ENCODE measurements at places on chromosomes 6 and 20.

GRCh38 chr6:51464956-51465355 is 622.5 kb downstream of the PKHD1 start:
- no peak for DNase-seq

DNA sequence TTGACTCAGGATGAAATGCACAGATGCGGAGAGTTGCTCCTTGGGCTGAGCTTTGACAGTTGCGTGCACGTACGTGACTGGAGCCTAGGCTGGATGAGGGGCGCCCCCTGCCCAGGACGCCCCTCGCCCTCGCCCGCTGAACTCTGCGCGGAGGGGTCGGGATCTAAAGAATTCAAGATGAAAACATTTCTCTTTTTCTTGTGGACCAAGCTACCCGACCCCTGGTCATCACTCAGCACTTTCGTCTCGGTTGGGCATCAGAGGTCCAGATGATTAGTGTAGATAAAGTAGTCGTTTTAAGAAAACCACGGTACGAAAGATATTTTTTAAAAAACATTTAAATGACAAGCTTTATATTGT is 700 bp downstream of the DTD1 start:
- no peak for DNase-seq

DNA sequence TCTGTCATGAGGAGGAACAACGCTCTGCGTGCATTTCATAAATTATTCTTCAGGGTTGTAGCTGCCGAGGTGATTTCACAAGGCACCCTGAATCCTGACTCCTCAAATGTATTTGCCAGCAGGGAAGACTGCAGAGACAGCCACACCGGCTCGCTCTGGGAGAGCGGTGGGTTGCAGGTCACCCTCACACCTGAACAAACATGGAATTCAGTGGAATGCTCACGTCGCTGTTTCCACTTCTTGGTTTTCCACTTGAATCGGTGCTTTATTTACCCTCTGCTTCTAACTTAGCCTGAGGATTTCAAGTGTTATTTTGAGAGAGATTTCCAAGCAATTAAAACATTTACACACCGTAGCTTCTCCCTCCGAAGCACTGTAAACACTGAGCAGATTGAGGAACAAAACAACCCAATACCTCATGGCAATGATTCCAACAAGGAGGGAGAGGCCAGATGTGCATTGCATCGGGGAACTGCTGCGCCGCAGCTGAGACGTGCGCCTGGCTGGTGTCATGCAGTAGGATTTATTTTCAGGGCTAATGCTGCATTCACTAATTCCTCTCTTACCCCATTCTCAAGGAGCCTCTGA is 59.5 kb upstream of the GGTLC1 start:
- DNase-seq: no peak

DNA sequence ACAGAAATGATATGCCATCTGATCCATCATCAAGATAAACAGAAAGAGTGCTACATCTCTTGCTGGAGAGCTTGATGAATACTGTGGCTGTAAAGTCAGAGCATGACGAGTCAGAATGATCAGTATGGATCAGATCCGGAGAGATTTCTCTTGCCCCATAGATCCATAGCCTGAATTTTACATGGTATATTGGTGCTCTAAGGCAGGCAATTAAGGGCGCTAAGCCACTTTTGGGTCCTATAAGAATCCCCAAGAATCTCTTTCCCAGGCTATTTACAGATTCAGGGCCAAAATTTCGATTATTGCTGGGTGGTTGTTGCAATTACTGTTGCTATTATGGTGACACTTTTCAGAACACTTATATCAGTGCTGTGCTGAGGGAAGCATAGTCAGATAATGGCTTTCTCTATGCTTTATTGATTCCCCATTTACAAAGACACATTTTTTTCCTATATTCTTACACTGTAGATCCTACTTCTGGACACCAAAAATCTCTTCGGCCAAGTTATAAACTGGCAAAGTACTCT is 94.4 kb downstream of the ADGRB3 start:
- no peak for DNase-seq

DNA sequence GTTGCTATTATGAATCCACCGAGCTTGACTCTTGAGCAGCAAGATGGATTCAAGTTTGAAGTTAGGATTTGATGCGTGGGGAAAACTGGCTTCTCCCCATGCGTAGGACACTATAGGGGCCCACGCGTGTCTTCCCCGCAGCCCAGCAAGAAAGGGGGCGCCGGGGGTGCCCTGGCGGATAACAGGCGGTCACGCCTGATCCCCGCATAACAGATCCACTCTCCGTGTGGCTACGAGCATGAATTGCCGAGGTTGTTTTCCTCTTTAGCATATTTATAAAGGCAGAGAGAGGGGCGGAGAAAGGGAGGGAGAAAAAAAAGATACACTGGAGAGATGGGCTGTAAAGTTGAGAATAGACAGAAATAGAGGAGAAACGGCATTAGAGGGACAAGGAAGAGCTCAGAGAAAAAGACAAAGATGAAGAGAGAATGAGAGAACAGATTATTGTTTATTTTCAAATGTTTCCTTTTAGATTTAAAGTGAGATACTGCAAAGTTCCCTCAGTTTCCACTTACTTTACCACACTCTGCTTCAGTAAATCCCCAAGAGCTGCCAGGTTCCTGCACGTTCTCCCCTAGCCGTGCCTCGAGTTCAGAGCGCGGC is 32.0 kb downstream of the TFAP2A start:
- DNase-seq: no peak

GRCh38 chr20:36259177-36260061 is 23.1 kb downstream of the AAR2 start:
- no peak for DNase-seq

DNA sequence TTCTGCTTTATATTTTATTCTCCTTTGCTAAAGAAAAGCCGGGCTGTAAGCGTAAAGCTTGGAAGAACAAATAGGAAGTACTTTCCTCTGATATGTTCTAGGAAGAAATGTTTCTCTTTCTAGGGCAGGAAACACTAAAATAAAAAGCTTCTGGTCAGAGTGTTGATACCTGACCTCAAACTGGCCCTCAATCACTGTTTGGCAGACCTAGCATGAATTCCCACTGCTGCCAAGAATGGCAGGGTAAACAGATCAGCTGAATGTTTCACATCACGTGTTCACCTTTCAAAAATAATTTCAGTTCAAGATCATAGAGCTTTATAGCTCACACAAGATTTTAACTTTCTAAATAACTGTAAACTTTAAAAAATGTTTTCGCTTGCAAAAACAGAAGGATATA is 2.9 kb downstream of the MPC1 start:
- DNase-seq: no peak

- DNase-seq: no peak
These were observed 45.9 kb downstream of the EBF4 start for GRCh38 chr20:2738331-2739041.

GRCh38 chr6:166286839-166287271 is 21.3 kb downstream of the PRR18 start:
- no peak for DNase-seq

- DNase-seq: no peak
These were observed 71.8 kb upstream of the FBXO30 start for GRCh38 chr6:145886228-145886956.

DNA sequence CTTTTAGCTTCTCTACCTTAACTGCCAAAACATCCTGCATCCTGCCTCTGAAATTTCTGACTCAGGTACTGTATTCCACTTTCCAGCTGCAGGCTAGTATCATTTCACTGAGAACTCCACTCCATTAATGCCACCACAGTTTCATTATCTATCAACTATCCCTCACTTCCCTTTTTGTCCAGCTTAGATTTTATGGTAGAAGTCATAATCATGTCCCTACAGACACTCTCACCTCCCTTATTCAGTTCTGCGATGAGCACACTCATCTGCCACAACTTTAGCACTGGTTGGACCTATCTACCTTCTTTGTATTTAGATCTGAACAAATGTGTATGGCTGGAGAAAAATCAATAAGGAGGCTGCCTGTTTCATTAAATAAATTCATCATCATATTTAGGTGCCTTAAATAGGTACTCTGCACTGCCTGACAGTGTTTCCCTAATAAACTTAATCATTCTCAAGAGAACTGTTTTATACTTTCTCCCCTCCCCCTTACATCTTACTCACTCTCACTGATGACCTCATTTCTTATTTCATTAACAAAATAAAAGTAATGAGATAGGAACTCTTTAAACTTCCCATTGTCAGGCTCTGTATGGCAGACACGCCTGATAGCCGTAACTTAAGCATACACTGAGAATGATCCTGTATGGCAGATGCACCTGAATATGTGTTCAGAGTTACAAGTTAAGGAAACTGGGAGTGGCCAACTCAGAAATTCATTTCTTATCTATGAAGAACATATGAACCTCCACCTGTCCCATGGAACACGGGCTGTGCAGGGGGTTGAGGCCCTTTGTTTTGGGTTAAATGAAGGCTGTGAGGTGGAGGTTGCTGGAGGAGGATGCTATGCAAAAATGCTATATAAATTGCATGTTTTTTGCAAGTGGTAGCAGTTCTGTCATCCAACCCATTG is 95.3 kb upstream of the MAN1A1 start:
- DNase-seq: no peak

DNA sequence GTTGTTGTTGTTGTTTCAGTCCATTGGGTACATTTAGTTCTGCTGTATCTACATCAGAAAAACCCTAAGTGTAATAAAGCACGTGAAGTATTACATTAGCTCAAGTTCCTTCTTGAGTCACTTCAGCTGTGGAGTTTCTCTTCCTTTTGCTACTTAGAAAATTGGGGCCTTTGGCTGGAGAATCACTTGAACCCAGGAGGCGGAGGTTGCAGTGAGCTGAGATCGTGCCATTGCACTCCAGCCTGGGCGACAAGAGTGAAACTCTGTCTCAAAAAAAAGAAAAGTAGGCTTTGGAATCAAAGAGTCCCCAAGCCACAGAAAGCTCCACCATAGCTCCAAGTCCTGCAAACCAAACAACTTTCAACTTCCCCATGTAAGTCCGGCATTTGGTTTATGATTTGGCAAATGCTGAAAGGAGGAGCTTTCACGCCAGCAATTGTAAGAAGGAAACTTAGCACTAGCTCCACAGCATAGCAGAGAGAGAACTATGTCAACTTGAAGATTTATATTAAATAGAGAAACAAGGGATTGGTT is 56.5 kb upstream of the RNF144B start:
- no peak for DNase-seq

GRCh38 chr20:64109831-64110391 is 2.5 kb upstream of the NPBWR2 start:
- no peak for DNase-seq

- DNase-seq: no peak
These were observed 170.0 kb downstream of the TTLL2 start for GRCh38 chr6:167494698-167495435.

DNA sequence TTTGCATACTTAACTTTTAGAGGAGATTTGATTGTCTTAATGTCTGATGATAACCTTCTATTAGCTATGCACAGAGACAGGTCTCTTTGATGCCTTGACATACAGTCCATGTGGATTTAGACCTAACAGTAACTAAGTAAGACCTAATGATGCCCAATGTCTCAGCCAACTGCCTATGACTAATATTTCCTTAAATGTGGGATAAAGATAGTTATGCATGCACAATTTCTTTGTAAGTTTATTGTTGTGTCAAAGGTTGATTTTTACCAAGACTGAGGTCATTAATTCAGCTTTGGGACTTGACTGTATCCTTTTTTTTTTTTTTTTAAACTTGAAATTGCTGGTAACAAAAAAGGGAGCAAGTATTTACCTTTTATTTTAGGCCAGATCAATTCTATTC is 450.0 kb downstream of the HAO1 start:
- DNase-seq: no peak

GRCh38 chr6:107459283-107460082 is at the start of gene PDSS2:
Gene PDSS2, minus strand, starts transcription at chr6:107459564. Its CDS starts 279 bp downstream, at chr6:107459285.
- DNase-seq: peak; percentile 95

GRCh38 chr20:2333821-2334220 is 38.0 kb downstream of the TGM3 start:
- no peak for DNase-seq

- no peak for DNase-seq
These were observed 118.3 kb downstream of the PSMB1 start for GRCh38 chr6:170434821-170435155.

DNA sequence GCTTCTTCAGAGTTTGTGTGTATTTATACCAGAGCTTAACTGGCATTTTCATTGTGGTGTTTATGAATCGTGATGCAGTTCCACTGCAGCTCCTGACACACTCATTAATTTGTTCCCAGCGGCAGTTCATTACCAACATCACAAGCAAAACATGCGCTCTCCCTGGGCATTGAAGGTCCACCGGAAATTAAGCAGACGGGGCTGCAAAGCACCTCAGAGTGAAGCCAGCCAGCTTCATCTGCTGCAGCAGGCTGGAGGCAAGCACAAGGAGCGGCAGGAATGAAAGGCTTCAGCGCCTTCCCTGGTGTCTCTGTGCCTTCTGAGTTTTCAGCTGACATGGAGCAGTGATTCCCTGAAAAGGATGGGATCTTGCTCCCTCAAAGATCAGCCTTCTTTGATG is 246.0 kb upstream of the SPTLC3 start:
- no peak for DNase-seq

- no peak for DNase-seq
These were observed 20.9 kb downstream of the UTRN start for GRCh38 chr6:144305985-144306384.

- no peak for DNase-seq
These were observed 81.8 kb downstream of the NFATC2 start for GRCh38 chr20:51460569-51461265.

DNA sequence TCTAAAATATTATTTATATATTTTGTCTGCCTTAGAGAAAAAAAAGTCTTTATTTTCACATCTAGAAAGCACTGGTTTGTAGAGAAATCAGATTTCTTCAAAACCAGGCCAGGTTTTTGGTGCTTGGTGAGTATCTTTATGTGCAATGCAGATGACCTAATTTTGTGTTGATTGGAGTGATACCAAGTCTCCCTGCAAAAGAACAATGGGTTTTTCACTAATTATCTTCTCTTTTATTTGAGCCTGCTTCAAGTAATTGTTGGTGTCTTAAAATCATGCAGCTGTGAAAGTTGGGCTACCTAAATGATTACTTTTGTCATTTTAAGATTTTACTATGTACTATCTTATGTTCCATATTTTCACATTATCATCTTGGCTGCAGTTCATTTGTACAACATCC is 874.7 kb downstream of the TFAP2A start:
- DNase-seq: no peak

DNA sequence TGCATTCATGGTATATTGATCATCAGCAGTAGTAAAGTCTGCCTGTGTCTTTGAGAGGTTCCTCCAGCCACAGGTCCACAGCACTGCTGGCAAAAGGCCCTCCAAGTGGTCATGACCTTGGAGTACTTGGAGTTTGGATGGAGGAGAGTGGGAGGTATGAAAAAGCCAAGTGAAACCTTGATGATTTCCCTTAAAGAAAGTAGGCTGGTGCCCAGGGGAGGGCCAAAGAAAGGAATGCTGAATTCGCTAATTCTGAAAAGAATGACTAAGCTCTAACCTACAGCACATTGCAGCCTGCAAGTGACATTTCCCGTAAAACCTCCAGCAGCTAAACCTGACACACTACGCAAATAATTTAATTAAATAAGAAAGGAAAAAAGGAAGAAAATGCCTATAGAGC is 223.4 kb upstream of the TAB2 start:
- no peak for DNase-seq

DNA sequence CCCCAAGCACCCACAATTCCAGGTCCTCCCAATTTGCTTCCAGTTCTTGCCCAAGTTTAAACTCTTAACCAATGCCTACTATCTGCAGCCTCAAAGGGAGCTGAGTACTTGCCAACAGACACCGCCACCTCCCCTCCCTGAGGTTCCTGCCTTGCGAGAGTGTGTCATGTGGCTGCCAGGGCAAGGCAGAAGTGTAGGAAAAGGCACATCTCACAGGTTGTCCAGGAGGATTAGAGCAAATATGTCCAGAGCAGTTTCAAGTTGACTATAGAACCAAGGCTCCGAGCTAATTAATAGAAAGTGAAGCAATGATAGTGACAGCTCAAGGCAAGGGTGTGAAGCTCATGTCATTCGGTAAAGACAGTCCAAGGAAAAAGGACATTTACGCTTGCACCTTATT is 127.8 kb downstream of the ATXN1 start:
- no peak for DNase-seq

Data from stimulated activated CD8-positive, alpha-beta memory T cell treated with anti-CD3 and anti-CD28 coated beads, Interleukin-4, amount 100 ng/mL, for 1 hour (primary cell).